HS-27A (cell line): ENCODE measurements at places on chromosomes 1 and 21.

- no peak for DNase-seq
Observed at GRCh38 chr1:8780405-8780804, 37.0 kb downstream of the RERE start.

DNA sequence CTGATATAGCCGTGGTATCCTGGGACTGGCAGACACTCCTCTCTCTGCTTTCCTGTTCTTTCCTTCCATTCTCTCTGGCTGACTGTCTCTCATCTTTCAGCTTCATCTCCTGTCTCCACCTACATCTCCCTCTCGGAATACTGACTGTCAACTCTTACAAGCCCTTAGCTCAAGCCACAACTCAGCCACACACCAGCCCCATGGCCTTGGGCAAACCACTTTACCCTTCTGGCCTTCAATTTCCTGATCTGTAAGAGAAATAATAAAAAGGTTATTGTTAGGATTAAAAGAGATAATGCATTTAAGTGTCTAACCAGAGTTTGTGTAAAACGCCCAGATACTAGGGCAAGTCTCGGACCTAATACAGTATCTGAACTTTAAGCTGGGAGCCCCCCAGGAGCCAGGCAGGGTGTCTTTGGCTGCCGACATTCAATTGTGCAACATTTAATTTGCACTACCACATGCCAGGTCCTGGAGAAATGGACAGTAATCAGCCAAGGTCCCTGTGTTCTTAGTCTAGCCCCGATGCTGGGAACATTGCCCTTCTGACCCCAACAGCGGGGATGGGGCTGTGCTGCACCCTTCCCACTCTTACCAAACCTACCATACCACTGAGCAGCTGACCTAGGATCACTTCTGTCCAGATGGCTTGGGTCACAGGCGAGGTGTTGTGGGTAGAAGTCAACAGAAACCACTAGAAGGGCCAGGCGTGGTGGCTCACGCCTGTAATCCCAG lies 5.1 kb downstream of the ECHDC2 start:
- DNase-seq = no peak

DNA sequence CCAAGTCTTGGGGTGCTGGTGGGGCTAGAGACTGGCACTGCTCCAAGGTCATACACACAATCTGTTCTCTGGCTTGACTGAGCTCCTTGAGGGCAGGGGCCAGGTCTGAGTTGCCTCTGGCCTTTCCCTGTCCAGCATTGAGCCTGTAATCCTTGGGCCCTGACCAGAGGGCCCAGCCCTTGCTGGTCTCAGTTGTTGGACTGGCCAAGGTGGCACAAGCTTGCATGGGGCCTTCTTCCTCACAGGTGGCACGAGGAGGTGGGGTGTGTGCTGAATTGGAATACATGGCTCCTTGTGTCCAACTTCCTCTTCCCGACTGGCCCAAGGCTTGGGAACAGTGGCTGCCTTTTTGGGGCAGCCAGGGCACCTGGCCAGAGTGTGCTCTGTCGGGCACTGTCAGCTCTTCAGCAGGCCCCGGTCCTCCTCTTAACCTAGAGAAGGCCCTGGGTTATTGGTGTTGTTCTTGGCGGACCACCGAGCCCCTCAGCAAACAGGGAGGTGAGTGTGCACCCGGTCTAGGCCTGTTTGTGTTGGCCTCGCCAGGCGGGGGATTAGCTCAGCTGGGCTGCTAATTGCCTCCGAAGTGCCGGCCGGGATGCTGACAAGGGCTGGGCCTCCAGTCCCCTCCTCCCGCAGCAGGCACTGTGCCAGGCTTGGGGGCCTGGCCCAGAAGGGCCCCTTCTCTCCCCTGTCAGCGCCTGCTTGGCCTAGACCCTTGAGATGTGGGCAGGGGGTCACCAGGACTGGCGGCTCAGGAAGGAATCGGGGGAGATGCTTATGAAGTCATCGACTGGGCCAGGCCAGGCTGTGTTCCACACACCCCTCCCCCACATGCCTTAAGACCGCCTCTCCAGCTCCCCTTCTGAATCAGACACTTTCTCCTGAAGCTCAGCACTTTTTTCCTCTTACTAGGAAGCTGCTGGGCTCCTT lies 28.5 kb downstream of the WNT4 start:
- no peak for DNase-seq

DNA sequence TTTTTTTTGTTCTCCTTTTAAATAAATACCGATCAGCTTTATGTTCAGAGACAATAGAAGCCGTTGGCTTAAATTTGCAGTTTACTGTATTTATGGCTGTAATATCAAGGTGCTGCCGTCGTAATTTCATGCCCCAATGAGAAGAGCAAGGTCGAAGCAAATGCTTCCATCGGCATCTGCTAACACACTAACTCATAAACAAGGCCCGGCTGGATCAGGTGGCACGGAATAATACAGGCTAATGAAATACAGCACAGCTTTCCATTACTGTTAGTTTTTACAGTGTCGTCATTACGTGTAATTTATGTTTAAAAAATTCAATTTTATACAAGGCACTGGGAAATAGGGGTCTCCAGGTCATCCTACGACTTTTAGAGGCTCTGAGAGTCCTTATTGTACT lies 119.0 kb downstream of the PEX14 start:
- no peak for DNase-seq

GRCh38 chr1:77833521-77834100 lies 54.2 kb downstream of the MIGA1 start:
- no peak for DNase-seq

DNA sequence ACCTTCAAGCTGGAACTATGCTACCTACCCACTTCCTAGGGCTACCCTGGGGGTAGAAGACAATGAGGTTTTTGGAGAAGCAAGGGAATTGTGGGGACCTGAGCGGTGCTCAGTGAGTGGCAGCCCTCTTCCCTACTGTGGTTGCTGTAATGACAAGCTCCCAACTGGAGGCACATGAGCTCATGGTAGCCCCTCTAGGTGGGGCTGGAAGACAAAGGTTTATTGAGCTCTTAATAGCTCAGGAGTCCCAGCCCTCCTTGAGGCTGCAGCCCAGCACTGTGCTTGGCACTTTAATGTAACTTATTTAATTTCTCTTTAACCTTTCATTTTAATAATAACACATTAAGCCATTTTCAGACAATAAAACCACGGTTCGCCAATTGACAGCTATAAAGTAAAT lies 528.9 kb downstream of the OMA1 start:
- DNase-seq = no peak

DNA sequence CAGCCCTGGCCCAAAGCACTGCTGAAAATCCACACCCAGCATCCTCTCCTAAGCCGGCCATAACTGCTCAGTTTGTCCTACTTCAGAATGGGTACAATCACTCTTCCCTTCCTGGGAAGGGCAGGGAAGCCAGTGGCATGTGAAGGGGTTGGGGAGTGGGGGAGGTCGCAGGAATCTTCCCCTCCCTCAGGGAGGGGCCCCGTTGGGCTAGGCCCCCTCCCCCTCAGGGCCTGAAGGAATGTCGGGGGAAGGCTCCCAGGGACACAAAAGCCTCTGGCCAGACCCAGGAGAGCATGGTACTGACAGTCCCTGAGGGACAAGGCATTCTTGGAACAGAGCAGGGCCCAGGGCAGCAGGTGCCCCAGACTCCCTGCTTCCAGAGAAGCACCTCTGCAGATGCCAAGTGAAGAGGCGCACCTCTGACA lies 1.2 kb downstream of the ELOVL1 start:
- no peak for DNase-seq

GRCh38 chr1:15526021-15526489 lies 593 bp upstream of the DNAJC16 start:
- DNase-seq = no peak

GRCh38 chr1:67361641-67362040 lies 54.0 kb downstream of the IL12RB2 start:
- no peak for DNase-seq

GRCh38 chr21:14480411-14481031 lies 65.6 kb downstream of the SAMSN1 start:
- DNase-seq = no peak

GRCh38 chr1:10337436-10337835 lies 61.4 kb upstream of the PGD start:
- DNase-seq = no peak

DNA sequence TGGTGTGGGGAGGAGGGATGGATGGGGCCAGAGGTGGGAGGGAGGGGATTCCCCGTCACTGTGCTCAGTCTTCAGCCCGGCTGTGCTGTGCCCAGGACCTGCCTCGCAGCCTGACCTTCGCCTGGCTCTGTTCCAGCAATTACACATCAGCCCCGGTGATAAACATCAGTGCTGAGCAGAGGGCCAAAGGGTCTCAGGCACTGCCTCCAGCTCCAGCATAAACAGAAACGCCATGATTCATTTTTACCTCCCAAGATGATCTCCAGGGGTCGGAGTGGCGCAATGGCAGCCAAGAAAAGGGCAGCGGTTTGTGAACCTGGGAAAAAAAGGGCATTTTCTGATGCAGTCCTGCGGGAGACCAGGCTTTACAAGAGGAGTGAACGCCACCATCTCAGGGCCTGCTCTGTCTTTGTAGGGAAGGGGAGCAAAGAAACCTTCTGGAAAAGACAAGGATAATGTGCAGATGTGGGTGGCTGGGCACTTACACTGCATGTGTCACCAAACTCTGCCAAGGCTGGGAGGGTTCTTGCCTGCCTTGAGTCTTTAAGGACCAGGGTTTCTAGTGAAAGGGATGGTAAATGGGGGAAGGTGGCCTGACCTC lies 28.1 kb downstream of the SHISA4 start:
- DNase-seq = no peak

GRCh38 chr1:92961896-92962752 lies 862 bp upstream of the DIPK1A start:
- DNase-seq = peak; percentile 84

DNA sequence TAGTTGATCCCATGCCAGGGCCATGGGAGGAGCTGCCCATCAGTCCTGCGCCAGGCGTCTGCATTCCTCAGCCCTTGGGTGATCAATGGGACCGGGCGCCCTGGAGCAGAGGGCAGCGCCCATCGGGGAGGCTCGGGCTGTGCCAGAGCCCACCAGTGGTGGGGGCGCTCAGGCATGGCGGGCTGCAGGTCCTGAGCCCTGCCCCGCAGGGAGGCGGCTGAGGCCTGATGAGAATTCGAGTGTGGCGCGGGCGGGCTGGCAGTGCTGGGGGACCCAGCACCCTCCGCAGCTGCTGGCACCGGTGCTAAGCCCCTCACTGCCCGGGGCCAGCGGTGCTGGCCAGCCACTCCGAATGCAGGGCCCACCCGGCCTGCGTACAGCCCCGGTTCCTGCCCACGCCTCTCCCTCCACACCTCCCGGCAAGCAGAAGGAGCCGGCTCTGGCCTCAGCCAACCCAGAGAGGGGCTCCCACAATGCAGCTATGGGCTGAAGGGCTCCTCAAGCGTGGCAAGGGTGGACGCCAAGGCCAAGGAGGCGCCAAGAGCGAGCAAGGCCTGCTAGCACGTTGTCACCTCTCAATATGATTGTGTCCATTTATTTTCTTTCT lies 238.1 kb upstream of the OLFM3 start:
- no peak for DNase-seq

DNA sequence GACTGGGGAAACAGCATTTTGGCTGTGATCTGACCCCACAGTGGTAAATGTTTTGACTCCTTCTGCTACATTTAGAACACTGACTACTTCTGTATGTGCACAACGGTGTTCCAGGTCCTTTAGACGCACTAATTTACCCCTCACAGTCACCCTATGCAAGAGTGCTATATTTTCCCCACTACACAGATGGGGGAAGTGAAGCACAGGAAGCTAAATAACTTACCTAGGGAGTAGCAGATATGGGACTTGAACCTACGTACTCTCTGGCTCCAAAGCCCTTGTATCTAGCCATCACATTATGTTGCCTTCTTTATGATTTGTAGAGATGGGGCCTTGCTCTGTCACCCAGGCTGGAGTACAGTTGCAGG lies 49.3 kb downstream of the GADD45A start:
- DNase-seq = no peak

GRCh38 chr1:19644681-19645410 lies 735 bp downstream of the NBL1 start:
- no peak for DNase-seq

DNA sequence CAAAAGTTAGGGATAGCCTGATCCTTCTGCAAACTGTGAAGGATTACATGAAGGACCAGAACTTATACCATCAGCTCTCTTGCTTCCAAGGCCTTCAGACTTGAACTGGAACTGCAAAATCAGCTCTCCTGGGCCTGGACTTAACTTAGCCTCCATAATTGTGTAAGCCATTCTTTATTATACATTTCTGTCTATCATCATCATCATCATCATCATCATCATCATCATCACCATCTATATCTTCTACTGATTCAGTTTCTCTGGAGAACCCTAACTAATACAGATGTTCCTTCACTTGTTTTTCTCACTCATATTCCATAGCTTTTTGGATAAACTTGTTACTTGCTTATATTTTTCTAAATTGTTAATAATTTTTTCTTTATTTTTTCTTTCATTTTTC lies 50.0 kb downstream of the PAPPA2 start:
- no peak for DNase-seq

DNA sequence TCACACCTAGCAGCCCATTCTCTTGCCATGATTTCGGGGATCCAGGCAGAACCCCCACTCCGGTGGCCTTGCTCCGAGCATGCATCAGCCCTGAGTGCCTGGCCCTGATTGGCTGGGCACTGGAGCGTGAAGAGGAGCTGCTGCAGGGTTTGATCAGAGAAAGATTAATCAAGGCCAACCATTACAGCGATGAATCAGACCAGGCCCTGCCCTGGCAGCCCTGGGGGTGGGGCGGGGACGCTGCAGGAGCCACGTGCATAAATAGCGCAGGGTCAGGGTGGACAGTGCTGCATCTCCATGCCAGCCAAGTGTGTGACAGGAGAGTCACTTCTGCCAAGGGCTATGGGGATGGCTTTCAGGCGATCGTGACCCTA lies 3.4 kb upstream of the FAM131C start:
- DNase-seq = no peak

DNA sequence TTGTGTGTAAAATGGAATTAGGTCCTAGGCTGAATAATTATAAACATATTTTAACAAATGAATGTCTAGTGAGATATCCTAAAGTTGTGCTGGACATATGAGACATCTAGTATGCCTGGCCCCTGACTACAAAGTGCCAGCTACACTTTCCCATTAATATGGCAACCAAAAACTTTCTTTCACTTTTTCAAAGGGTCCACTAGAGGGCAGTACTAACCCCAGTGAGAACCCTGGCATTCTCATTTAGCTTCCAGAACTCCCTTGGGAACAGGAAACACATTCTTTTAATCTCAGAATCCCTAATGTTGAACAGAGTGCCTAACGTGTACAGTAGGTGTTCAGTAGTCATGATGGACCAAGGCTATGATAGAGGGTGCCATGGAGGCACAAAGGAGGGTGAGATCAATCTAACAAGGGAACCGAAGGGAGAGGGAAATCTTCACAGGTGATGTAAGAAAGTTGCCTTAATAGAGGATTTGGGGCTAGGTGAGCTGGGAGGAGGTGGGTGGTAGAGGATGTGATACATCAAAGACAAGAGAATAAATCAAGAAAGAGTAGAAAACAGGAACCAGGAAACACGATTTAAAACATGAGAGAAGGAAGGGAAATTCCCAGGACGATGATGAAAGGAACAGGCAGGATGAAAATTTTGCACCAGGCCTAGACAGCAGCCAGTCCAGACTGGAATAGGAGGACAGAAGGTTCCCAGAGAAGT lies 41.6 kb downstream of the NSL1 start:
- peak; percentile 40 for DNase-seq

DNA sequence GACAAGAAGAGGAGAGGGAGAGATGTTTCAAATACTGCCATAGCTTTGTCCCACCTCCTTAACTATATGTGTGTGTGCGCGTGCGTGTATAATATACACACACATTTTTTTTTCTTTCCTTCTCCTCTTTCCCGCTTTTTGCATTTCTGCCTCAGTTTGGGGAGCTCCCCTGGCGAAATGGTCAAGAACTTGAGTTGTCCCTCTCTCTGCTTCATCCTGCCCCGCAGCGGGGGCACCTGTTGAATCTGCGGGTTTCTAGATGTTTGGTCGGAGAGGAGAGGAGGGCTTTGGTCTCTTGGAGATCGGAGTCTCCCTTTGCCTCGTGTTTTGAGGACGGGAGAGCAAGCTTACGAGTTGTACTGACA lies 504 bp downstream of the SCCPDH start:
- DNase-seq = peak; percentile 34
